Naive thymus-derived CD4-positive, alpha-beta T cell (primary cell): ENCODE measurements at places on chromosomes 7 and 10. TPM values are rescaled to one million over a fixed set of nuclear protein-coding genes. Genes with fewer than 3 reads are reported as not detected.

DNA sequence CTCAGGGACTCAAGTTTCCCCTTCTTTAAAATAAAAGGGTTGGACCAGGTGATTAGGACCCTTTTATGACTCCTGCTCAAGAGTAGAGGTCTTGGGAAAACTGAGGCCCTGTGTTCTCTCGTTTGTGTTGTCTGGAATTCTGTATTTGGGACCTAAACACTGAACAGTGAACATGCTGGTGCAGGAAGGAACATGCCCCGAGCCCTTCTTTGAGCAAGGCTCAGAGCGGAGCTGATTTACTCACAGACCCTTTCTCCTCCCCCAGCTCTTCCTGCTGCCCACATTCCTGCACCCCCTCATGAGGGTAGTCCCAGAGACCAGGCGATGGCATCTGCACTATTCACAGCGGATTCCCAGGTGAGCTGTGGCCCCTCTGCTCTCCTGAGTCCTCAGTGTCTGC lies 14.2 kb downstream of the ZKSCAN1 start:
- no peak overlapping the region for H3K4me3 ChIP-seq
- H3K27me3 ChIP-seq: no peaks in the 10 kb centered on the region
- H3K4me1 ChIP-seq: no peaks in the 10 kb centered on the region
- H3K27ac ChIP-seq: no peak overlapping the region

GRCh38 chr10:118745056-118745455 lies 9.7 kb downstream of the CACUL1 start:
- no peak overlapping the region for H3K4me3 ChIP-seq
- H3K4me1 ChIP-seq: peaks cover 3% of the 10 kb centered on the region
- no peak for DNase-seq
- H3K27me3 ChIP-seq: no peaks in the 10 kb centered on the region
- H3K27ac ChIP-seq: no peak overlapping the region

- DNase-seq: no peak
- H3K27ac ChIP-seq: no peak overlapping the region
- H3K4me3 ChIP-seq: no peak overlapping the region
- H3K27me3 ChIP-seq: no peaks in the 10 kb centered on the region
- H3K4me1 ChIP-seq: no peaks in the 10 kb centered on the region
- H3K36me3 ChIP-seq: no peaks in the 10 kb centered on the region
These were observed 95.1 kb upstream of the LRGUK start for GRCh38 chr7:134031835-134032617.

HEPACAM2 gene
- not detected for total RNA-seq

SLC18A3 gene
- not detected for total RNA-seq

DNA sequence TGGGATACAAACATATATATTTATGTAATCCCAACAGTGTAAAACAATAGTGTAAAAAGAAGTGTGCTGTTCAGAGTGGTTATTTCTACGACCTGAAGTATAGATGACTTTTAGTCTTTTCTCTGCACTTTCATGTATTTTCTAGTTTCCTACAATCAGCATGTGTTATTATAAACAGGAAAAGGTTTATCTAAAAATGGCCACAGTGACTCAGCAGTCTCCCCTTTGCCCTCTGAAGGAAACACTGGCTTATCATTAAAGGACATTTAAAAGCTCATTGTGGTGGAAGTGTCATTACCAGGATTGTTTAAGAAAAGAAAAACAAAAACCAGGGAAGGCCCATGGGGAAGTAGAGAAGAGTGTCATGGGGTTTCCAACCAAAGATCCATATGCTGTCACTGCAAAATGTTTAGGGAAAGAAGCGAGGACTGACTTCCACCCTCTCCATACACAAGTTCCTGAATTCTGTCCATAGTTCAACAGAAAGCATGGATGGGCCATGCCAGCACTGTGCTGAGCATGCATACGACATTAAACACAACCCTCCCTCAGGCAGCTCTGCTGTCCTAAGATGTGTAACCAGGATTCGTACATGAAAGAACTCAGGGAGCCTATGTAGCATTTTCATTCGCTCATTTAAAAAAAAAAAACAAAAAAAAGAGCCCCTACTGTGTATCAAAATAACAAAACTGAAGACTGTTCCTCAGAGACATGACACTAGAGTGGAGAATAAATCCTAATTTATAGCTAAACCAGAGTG lies 10.2 kb downstream of the CYREN start:
- peaks cover 10% of the 10 kb centered on the region for H3K36me3 ChIP-seq
- H3K27me3 ChIP-seq: no peaks in the 10 kb centered on the region
- H3K4me3 ChIP-seq: no peak overlapping the region
- DNase-seq: no peak

GRCh38 chr7:87038993-87039690 lies 20.3 kb downstream of the ELAPOR2 start:
- peak overlapping the region; percentile 45 for H3K27ac ChIP-seq
- peak overlapping the region; percentile 43 for H3K4me3 ChIP-seq
- H3K4me1 ChIP-seq: no peaks in the 10 kb centered on the region
- no peak for DNase-seq

PRR15 gene
- total RNA-seq: not detected in 2 replicates

CAMK1D gene
- total RNA-seq: 43.2 TPM

FAM25C gene
- total RNA-seq: not detected

GRCh38 chr10:23918090-23918723 lies 290.7 kb upstream of the KIAA1217 start:
- H3K27me3 ChIP-seq: no peaks in the 10 kb centered on the region
- H3K27ac ChIP-seq: no peak overlapping the region
- DNase-seq: no peak
- no peaks in the 10 kb centered on the region for H3K4me1 ChIP-seq
- H3K4me3 ChIP-seq: no peak overlapping the region

OR2A1 gene
- total RNA-seq: not detected

DNA sequence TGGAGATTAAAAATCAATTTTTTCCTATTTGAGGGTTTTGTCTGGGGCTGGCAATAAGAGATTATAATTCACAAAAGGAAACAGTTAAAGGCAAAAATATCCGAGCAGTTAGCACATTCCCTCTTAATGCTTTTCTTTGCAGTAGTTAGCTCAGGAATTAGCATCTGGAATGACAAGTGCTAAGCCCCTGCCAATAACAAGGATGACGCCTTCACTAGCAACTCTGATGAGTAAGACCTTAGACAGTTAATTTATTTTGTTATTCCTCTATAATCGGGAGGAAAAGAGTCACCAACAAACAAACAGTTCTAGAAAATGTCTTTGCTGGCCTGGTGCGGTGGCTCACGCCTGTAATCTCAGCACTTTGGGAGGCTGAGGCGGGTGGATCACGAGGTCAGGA lies 151.3 kb downstream of the TRIL start:
- no peak for DNase-seq
- no peaks in the 10 kb centered on the region for H3K36me3 ChIP-seq
- H3K4me1 ChIP-seq: no peaks in the 10 kb centered on the region
- H3K27me3 ChIP-seq: no peaks in the 10 kb centered on the region
- no peak overlapping the region for H3K4me3 ChIP-seq

- no peaks in the 10 kb centered on the region for H3K27me3 ChIP-seq
- no peak overlapping the region for H3K27ac ChIP-seq
- no peaks in the 10 kb centered on the region for H3K4me1 ChIP-seq
These were observed 146.2 kb downstream of the AHR start for GRCh38 chr7:17444673-17445072.

GRCh38 chr7:30019960-30020359 lies 6.5 kb downstream of the FKBP14 start:
- peaks cover 2% of the 10 kb centered on the region for H3K4me1 ChIP-seq
- no peak overlapping the region for H3K27ac ChIP-seq
- no peak overlapping the region for H3K4me3 ChIP-seq
- H3K36me3 ChIP-seq: peaks cover 8% of the 10 kb centered on the region

DNA sequence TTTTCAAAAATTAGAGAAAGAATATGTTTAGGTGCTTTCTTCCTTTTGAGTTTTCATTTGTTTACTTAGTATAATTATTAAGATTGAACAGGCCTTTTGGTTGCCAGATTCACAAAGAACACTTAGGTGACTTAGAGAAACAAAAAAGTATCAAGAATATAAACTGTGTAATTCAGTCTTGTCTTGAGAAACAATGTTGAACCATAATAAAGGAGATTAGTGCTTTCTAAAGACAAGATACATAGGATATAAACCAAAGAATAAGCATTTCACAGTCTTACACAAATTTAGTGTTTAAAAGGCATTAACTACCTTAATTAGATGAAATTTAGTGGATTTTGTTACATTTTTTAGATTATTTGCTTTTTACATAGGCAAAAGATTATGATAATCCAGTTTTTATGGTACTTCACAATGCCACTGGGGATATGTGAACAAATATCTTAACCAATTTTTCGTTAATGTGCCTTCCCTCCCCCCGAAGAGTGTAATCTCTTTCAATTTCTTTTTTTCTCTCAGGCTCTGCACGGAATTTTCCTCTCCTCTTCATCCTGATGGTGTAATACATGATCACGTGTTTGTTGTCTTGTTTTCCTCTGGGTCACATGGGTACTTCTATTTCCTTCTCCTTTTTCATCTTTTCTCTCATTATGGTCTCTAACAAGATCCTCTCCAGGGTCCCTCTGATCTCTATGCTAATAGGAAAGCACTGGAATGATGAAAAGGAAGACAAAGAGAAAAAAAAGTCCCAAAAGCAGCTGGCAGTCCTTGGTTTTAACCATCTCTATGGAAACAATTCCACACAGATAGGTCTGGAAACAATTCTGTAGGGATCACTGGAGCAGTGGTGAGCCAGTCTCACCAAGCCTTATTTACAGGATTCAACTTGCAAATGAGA lies 3.7 kb upstream of the HNRNPH3 start:
- no peak overlapping the region for H3K27ac ChIP-seq
- DNase-seq: no peak
- no peaks in the 10 kb centered on the region for H3K36me3 ChIP-seq
- no peaks in the 10 kb centered on the region for H3K27me3 ChIP-seq
- H3K4me1 ChIP-seq: peaks cover 6% of the 10 kb centered on the region

DNA sequence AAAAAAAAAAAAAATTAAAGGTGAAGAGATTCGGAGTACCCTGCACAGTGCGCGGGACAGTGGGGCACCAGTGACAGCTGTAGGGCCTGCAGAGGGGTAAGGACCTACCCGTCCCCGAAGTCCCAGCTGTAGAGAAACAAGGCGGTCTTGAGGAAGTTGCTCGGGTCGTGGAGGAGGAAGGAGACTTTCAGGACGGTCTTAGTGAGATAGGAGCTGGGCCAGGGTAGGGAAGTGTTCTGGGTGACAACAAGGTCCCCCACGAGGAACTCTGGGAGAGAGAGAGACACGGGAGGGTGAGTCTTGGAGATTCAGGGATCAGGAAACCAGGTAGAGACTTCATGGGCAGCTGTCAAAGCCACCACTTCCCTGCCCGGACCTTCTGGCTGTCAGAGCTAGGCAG lies 9.7 kb downstream of the TMEM130 start:
- no peak overlapping the region for H3K27ac ChIP-seq
- H3K4me1 ChIP-seq: no peaks in the 10 kb centered on the region
- H3K36me3 ChIP-seq: no peaks in the 10 kb centered on the region
- no peak for DNase-seq
- H3K27me3 ChIP-seq: no peaks in the 10 kb centered on the region

- H3K27me3 ChIP-seq: peaks cover 4% of the 10 kb centered on the region
- no peaks in the 10 kb centered on the region for H3K36me3 ChIP-seq
- DNase-seq: no peak
- H3K27ac ChIP-seq: no peak overlapping the region
- no peak overlapping the region for H3K4me3 ChIP-seq
These were observed 146.3 kb upstream of the CELF2 start for GRCh38 chr10:10871352-10871751.

TUBAL3 gene
- not detected for total RNA-seq

ZNF479 gene
- not detected for total RNA-seq

FAM3C gene
- 28.4 and 32.8 TPM in 2 replicates for total RNA-seq

ATRNL1 gene
- not detected for total RNA-seq

DNA sequence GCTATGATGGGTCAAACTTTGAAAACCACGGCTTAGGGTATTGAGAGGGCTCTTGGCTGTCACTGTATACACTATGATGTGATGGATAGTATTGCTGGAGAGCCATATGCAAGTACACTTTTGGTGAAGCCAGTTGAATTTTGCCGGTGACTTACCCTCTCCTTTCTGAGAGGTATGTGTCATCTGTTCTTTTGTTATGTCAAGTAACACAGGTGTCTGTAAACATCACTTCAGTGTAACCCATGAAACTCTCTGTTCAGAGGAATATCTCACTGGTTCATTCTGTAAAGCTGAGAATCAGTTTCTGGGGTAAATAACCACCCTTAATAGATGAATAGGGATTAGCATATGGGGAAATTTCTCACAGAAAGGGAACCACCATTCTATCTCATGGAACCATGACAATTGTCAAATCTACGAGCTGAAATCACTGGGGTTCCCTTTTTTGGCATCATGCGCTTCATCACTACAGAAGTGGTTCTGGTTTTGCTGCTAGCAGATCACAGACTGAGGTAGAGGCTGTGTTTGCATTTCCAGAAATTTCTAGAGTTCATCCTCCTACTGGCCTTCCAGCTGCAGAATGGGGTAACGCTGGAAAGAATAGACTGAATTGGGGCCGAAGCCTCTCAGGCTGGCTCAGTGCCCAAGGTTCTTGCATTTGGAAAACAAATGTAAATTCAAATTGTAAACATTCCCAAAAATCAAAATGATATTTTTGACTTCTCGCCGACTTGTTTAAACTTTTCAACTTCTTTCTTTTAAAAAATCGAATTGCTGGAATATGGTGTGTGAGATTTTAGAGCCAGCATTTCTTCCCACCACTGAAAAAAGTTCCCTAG lies 83.3 kb upstream of the CREB5 start:
- H3K27me3 ChIP-seq: no peaks in the 10 kb centered on the region
- H3K4me1 ChIP-seq: peaks cover 36% of the 10 kb centered on the region
- no peaks in the 10 kb centered on the region for H3K36me3 ChIP-seq
- no peak overlapping the region for H3K4me3 ChIP-seq

DNA sequence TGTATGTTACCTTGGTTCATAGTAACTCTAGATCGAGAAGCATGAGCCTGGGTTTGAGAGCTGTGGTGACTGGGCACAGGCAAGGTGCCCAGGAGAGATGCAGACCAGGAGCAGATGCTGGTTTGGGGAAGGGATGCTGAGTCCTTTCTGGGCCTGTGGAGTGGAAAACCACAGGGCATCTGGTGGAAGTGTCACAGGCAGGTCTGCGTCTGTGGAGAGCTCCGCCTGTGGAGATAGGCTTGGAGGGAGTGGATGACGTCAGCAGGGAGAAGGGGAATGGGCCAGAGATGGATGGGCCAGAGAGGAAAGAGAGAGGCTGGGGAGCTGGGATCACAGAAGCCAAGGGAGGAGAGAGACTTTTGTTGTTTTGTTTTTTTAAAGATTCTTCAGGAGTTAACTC lies 14.8 kb downstream of the CYP26A1 start:
- no peak overlapping the region for H3K4me3 ChIP-seq
- H3K27me3 ChIP-seq: no peaks in the 10 kb centered on the region
- H3K27ac ChIP-seq: no peak overlapping the region

DPP6 gene
- total RNA-seq: not detected in 2 replicates

DNA sequence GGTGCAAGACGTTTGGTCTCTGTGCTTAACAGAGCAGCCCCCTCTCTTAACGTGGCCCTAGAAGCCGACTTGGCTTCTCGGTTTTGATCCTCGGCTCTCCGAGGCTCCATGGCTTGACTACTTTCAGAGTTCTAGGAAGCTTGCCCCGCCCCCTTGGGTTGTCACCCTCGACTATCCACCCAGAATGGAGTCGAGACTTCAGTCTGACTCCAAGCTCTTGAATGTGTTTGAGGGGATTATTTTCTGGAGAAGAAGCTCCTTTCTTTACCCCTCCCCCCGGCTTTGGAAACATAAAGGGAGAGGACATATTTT lies 448 bp downstream of the SEC24C start:
- no peak for DNase-seq
- H3K4me1 ChIP-seq: peaks cover 31% of the 10 kb centered on the region
- H3K27me3 ChIP-seq: no peaks in the 10 kb centered on the region
- H3K4me3 ChIP-seq: peak overlapping the region; percentile 93
